HCEC 1CT (cell line): ENCODE measurements at places on chromosomes 1 and 21.

DNA sequence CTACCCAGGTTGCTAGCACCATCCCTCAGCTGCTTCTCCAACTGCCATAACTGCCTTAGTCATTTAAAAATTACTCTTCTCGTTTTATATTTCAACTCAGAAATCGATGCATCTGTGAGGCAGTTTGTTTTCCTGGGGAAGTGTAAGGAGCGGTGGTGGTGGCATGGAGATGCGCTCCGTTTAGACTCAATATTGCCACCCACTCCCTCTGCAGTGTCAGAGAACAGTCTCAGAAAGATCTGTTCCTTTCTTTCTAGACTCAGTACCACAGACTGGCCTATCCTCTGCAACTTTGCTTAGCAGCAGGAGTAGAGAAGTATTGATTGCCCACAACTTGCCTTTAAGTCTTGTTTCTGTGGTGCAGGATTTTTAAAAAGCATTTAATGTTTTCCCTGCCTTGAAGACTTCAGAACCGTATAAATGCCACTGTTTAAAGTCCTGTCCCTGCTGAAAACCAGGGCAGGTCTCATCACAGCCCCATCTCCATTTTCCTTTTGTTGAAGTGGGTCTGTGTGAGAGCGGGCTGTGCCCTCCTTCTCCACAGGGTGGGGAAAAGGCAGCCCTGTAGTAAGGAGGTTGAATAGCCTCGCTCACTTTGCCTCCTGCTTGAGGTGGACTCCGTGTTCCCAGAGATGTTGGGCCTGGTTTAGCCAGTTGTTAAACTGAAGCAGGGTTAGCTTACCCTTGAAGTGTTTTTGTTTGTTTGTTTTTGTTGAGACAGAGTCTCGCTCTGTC is 105.2 kb downstream of the NFIA start:
- DNase-seq, result no peak

- no peak for DNase-seq
These were observed 12.8 kb downstream of the ZDHHC18 start for GRCh38 chr1:26839339-26839722.

- DNase-seq, result peak; percentile 17
These were observed 187.7 kb upstream of the SGIP1 start for GRCh38 chr1:66346057-66346795.

DNA sequence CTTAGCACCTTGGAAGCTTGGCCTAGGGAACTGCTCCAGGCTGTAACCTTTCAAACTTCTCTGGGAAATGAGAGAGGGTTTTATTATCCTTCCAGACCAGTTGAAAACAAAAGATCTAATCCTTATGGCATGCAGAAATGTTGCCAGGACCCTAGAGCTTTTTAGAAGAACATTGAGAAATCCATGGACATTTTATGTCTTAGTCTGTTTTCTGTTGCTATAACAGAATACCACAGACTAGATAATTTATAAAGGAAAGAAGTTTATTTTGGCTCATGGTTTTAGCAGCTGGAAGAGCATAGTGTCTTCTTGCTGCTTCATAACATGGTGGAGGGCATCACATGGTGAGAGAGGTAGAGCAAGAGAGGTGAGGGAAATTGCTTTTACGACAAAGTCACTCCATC is 25.8 kb downstream of the OSBPL9 start:
- peak; percentile 90 for DNase-seq

GRCh38 chr1:36964830-36965229 is 69.5 kb downstream of the GRIK3 start:
- DNase-seq, result no peak

DNA sequence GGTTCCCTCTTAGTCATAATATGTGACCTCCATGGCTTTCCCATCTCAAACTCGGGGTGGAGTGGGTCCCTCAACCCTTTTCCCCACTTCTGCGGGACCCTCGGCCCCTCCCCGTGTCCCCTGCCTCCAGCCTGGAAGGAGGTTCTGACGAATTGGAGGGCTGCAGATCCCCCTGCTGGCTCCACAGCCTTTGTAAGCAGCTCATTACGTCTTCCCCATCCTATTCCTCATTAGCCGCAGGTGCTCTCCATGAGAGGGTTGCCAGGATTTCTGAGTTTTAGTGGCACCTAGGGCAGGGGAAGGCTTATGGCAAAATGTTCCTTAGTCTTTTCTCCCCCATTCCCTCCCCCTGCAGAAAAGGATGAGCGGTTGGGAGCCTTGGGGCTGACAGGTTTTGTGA is 8.3 kb downstream of the ACTL8 start:
- DNase-seq, result no peak

DNA sequence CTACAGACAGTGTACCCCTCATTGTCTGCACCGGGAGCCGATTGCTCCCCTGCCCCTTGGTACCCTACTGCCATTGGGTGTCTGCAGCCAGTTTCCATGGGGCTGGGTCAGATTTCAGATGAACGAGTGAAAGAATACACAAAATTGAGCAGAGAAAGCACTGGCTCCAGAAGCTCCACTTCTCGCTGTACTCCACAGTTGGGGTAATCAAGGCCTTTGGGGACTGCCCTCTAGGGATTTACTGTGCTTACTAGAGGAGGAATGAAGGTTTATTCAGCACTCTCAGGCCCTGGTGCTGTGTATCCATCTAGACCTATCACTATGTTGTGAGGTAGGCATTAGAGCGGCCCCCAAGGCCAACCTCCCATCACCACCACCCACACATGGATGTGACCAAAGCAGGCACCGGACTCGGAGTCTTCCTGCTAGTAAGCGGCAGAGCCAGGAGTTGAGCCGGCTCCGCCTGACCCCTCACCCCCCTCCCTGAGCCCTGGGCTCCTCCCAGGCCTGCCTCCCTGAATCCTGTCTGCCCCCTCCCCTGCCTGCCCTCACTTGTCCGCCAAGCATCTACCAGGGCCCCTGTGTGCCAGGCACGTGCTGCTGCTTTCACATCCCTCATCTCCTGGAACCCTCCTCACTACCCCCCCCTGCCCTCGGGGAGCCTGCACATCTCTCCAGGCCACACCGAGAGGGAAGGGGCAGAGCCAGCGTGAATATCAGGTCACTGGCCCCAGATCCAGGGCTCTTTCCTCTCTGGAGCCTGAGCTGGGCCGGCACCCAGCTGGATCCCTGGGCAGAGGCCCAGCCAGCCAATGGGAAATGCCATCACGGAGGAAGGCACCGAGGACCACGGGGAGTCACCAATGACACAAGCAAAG is 23.3 kb downstream of the KCNN3 start:
- DNase-seq, result no peak
